ENCODE measurements at places on chromosomes 6 and 20.
A peak's percentile ranks its signal among the peaks of the same experiment; 100 is the strongest.

- DNase-seq, result no peak
These were observed 81.9 kb downstream of the CRYBG1 start for GRCh38 chr6:106442395-106442794.

- no peak for DNase-seq
These were observed 24.3 kb upstream of the CDH22 start for GRCh38 chr20:46332373-46333160.

GRCh38 chr6:157650261-157650640 lies 172.8 kb upstream of the SNX9 start:
- DNase-seq, result no peak

DNA sequence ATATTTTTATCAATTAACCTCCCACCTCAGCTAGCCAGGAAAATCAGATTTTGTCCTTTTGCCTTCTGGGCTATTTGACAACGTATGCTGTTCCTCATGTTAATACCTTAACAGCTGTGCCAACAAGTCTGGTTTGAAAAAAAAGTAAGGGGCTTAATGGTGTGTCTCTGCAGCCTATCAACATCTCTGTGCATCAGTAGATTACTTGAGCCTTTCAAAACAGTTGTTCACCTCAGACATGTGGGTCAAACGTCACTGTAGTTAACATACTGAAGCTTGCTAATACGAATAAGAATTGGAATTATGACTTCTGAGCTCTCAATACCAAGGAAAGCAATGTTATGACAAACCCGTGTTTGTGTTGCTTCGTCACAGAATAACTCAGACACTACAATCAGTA lies 23.0 kb downstream of the CEP57L1 start:
- no peak for DNase-seq

- DNase-seq, result peak; percentile 33
These were observed 130.5 kb downstream of the ZFP64 start for GRCh38 chr20:52060794-52061714.

DNA sequence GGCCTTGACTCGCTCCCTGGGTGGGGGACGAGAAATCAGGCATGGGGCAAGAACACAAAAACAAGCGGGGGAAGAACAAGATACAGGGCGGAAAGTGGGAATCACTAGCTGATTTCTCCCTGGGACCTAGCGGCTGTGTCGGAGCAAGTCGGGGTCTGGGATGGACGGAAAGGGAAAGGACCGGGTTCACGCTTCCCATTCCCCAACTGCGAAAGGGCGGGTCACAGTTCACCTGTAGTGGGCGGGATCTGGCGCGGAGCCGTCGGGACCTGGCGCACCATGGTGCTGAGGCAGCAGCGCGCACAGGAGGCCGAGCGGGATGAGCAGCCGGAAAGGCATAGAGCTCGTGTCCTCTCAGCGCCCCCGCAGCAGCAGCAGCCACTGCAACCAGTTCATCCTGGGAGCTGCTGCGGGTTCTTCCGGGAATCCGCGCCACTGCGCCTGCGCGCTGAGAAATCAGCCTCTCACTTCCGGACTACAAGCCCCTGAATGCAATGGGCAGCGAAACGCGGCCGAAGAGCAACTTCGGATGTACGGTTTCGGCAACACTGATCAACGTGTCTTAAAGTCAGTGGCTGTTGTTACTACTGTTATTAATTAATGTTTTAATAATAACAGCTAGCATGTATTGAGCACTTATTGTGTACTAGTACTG lies at the start of gene EDEM2:
TSS of gene EDEM2 (minus strand) at position 417 of the 655 bp plus-strand sequence. CDS start at position 339, 78 bp downstream.
- DNase-seq, result peak; percentile 92

DNA sequence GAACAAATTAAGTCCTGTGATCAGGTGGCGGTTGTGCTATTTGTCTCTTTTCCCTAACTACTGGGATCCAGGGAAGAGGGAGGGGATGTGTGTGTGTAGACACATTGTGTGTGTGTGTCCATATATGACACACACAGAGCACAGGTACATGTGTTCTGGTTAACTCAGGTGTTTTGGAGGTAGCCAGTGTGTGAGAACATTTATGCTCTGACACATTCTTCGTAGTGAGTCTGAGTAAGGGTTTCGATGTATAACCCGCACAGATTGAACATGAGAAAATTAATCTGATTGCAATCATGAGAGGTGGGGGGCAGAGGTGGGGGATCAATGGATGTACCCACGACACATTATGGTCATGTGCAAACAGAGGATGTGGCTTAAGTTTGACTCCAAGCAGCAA lies 12.6 kb downstream of the ZC3H12D start:
- no peak for DNase-seq

- no peak for DNase-seq
These were observed 7.0 kb downstream of the SLC22A23 start for GRCh38 chr6:3449750-3450305.

DNA sequence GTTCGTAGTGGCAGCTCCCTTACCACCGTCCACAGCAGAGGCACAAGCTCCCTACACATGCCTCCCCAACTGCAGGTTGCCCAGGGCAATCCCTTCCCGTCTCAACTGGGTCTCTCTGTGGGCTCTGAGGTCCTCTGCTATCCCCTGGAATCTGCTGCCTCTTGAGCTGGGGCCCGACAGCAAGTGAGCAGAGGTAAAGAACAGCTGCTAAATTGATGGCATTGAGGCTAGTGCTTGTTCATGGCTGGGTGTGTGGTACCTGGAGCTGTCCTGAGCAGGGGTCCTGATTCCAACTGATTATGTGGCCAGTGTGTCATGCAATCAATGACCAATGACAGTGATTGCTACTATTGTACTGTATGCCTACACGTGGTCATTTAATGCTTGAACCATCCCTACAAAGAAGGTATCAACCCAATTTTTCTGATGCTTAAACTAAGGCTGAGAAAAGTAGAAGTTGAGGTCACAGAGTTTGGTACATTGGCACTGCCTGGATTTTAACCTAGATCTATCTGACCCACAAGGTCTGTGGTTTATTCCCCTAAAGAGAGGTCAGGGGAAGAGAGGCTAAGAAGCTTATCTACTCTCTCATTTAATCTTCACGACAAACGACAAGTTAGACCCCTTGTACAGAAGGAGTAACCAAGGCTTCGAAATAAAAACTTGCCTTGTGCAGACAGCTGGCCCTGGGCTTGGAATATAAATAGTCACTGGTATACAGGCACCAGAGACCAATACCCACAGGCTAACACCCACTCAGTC lies 41.1 kb downstream of the HNF4A start:
- DNase-seq, result no peak

DNA sequence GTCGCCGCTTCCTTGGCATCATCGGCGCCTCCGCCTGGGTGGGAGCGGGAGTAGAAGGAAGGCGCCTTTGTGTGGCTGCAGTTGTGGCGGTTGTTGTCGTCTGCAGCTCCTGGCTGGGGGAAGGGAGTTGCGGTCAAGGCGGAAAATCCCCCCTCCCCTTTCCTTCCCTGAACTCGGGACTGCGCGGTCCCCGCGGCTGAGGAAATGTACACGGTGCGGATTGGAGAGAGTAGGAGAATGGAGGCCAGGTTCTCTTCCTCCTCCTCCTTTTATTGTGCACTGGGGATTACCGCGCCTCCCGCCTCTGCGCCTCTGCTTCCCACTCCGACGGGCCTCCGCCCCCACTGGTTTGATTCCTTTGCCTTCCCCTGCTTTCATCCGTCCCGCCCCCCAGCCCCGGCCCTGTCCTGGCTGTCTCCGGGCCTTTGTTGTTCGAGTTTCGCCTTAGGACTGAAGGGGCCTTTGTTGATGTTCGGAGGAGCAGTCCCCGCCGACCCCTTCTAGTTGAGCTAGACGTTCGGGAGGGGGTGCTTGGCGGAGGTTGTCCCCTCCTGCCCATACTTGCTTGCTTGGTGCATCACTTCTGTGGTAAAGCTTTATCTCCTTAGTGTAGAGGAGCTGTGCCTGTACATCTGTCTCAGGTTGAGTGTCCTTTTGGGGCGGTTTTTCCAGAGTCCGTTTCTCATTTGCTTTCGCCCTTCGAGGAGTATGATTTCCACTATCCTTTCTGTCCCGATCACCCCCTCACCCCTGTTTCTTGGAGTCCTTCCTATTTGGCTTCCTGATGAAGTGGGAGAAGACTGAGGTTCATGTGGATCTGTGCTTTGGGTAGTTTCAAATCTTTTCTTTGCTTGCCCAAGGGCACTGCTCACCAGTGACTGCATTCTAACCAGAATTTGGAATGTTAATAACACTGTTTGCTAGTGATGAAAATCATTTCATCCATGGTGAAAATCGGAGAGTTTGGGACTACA lies 764 bp downstream of the ZNF292 start:
- DNase-seq, result peak; percentile 45

DNA sequence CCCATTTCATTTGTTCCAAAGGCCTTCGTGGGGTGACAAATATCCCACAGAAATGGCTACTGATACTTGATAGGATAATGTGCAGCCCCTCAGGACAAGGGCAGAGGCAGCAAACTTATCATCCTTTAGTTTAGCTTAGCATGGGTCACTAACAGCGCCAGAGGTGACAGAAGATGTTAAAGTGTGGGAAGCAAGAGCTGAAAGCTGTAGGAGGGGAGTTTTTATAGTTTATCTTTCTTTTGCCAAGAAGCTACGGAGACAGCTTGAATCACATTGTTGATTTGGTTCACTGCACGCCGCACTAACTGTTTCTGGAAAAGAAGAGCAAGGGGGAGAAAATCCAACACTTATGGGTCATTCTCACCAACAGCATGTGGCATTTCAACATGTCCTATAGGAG lies 773.9 kb upstream of the MMS22L start:
- peak; percentile 85 for DNase-seq

DNA sequence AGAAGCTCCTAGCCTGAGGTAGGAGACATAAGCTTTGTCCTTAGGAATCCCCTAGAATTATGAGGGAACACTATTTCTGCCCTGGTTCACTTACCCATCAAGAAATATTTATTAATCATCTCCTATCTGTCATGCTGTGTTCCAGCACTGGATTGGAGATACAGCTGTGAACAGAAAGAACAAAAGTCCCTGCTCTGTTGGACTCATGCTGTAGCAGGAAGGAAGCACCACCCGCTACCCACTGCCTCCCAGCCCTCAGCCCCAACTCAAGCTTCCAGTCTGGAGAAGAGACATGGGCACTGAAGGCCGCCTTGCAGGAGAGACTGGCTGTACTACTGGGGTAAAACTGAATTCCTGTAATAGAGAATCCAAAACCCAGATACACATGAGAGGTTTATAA lies 78.0 kb downstream of the MDGA1 start:
- DNase-seq, result no peak

DNA sequence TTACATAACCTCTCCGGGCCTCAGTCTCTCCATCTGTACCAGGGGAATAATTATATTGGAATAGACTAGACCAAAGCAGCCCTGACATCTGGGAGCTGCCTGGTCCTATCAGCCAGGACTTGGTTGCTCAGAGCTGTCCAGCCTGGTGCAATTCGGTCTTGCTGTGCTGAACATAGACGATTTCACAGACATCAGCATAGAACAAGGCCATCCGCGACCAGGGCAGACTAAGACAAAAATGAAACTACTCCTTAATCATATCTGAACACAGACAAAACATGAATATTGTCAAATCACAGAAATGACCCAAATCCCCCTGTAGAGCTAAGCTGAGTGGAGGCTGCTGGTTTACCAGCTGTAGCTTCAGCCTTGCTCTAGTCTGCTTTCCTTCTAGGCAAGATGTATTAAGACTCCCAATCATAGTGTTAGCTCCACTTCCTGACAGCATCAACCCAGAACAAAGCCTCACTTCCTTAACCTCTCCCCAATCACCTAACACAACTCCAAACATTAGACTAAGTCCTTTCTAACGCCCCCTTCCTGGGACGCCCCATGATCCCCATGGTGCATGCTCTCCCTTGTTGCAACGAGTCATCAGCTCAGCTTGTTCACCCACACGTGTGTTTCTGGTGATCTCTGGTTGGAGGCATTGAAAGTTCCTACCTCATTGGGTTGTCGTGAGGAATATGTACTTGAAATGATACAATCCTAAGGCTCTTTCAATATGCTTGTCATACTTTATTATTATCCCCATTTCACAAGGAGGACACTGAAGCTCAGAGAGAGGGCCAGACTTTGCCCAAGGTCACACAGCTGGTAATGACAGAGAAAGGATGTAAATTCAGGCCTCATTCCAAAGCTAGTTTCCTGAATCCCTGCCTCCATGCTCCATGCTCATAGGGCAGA lies 3.5 kb upstream of the MAPK13 start:
- no peak for DNase-seq

DNA sequence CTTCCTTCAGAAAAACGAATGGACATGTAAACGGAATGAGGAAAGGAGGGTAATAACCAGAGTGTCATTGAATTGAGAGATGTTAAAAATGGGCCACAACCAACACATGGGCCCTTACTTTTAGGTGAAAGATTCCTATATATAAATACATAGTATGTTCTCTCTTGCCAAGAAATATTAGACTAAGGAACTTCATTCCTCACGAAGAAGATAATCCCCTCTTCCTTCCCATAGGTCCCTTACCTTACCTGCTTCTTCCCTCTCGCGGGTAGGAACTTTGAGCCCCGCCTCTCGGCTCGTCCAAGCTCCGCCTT lies 295 bp upstream of the TBC1D22B start:
- DNase-seq, result no peak

DNA sequence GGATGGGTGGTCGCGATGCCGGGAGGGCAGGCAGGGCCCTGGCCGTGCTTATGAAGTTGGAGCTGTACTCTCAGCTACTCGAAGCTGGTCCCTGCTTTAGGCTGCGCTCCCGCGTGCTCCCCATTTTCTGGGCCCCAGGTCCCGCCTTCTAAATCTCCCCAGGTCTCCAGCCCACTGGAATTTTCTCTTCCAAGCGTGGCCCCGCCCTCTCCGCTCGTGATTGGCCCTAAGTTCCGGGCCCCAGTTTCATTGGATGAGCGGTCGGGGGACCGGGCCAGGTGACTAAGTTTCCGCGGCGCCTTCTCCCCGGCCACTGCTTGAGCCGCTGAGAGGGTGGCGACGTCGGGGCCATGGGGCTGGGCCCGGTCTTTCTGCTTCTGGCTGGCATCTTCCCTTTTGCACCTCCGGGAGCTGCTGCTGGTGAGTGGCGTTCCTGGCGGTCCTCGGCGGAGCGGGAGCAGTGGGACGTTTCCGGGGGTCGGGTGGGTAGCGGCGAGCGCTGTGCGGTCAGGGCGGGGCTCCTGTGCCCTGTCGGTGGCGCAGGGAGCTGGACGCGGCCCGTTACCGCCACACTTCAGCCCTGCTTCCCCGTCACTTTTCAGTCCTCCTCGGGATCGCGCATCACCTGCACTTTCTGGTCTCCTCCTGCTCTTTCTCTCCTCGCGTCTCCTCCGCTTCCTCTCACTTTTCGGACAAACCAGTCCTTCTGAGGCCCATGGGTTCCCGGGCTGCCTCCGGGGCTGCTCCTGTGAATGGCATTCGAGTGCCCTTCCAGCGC lies at the start of gene MICA:
TSS of gene MICA (plus strand) at position 313 of the 778 bp plus-strand sequence. CDS start at position 351, 38 bp downstream.
- peak; percentile 87 for DNase-seq

DNA sequence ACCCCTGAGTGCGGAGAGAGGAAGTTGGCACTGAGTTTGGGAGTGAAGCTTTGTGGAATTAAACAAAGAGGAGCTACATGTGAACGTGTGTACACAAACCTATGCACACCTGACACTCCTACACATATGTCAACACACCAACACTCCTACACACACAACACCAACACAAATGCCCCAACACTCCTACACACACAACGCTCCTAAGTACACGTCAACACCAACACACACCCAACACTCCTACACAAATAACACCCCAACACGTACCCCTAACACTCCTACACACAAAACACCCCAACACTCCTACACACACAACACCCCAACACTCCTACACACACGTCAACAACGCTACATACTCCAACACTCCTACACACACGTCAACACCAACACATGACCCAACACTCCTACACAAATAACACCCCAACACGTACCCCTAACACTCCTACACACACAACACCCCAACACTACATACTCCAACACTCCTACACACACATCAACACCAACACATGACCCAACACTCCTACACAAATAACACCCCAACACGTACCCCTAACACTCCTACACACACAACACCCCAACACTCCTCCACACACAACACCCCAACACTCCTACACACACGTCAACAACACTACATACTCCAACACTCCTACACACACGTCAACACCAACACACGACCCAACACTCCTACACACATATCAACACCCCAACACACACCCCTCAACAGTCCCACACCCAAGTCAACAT lies 40.1 kb upstream of the ZBP1 start:
- no peak for DNase-seq

All from kidney glomerular epithelial cell (primary cell).